Activated CD4-positive, alpha-beta T cell treated with anti-CD3 and anti-CD28 coated beads for 36 hours (primary cell): ENCODE measurements at places on chromosomes 11 and 22. TPM values are rescaled to one million over a fixed set of nuclear protein-coding genes. Genes with fewer than 3 reads are reported as not detected.
A peak's percentile ranks its signal among the peaks of the same experiment; 100 is the strongest.

NCAM1 gene
- total RNA-seq: 0.14 TPM

- peak; percentile 37 for DNase-seq
Measured at GRCh38 chr11:66880496-66881450, 23.9 kb downstream of the LRFN4 start.

RTCB gene
- total RNA-seq: 60.9 TPM

DNA sequence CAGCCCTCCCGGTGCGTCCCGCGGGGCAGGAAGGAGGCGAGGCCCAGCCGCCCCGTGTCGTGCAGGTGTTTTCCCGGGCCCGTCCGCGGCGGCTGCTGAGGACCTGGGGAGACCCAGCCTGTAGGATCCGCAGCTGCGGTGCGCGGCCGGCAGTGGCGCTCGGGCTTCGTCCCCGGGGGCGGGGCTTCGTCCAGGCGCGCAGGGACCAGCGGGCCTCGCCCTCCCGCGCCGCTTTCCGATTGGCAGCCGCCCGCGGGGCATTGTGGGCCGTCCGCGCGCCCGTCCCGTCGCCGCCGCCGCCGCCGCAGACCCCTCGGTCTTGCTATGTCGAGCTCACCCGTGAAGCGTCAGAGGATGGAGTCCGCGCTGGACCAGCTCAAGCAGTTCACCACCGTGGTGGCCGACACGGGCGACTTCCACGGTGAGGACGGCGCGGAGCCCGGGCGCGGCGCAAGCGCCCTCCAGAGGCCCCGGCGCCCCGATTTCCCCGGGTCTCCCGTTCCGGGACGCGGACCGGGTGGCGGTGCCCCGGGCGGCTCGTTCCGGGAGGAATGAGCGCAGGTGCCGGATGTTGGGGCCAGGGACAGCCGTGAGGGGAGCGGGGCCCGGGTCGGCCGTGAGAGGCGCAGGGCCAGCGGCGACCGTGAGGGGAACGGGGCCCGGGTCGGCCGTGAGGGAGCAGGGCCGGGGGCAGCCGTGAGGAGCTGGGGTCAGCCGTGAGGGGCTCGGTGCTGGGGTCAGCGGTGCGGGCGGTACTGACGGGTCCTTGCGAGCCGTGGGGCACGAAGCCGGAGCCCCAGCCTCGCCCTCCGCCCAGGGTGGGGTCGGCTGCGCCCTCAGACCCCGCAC, at the start of gene TALDO1:
TSS of gene TALDO1 (plus strand) at position 307 of the 849 bp plus-strand sequence. CDS start at position 325, 18 bp downstream.
- peak; percentile 92 for DNase-seq

MAPK1 gene
- 108 TPM for total RNA-seq

GAL3ST1 gene
- not detected for total RNA-seq

LUZP2 gene
- not detected for total RNA-seq

TRIM6 gene
- 0.75 TPM for total RNA-seq

DNA sequence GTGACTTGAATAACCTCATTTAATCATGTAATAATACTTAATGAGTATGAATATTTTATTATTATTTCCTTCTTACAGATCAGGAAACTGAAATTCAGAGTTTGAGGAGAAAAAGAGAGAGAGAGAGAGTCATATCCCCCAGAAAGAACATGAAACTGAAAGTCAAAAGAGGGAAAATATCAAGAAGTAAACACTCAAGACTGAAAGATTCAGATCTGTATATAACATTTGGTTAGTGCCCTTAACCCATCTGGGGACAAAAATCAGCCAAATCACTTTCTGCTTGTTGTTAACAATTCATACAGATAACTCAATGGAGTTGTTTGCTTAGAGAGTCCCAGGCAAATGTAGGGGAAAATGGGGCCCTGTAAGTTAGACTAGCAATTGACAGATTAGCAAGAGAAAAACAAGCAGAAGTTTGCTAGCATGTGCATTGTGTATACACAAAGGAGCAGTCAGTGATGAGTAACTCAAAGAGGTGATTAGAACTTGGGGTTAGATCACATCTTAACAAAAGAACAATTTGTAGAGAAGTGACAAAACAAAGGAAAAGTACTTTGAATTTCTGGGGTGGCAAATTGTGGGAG, 25.9 kb upstream of the MMP13 start:
- DNase-seq: no peak

ALG9 gene
- total RNA-seq: 30.4 TPM

- peak; percentile 24 for DNase-seq
Measured at GRCh38 chr11:3021125-3021524, 29.0 kb upstream of the NAP1L4 start.

GRCh38 chr11:109971184-109971523, 122.0 kb upstream of the ZC3H12C start:
- DNase-seq: no peak

- DNase-seq: no peak
Measured at GRCh38 chr11:19890308-19890707, 177.7 kb downstream of the NAV2 start.

NUCB2 gene
- 45.0 TPM for total RNA-seq

DNA sequence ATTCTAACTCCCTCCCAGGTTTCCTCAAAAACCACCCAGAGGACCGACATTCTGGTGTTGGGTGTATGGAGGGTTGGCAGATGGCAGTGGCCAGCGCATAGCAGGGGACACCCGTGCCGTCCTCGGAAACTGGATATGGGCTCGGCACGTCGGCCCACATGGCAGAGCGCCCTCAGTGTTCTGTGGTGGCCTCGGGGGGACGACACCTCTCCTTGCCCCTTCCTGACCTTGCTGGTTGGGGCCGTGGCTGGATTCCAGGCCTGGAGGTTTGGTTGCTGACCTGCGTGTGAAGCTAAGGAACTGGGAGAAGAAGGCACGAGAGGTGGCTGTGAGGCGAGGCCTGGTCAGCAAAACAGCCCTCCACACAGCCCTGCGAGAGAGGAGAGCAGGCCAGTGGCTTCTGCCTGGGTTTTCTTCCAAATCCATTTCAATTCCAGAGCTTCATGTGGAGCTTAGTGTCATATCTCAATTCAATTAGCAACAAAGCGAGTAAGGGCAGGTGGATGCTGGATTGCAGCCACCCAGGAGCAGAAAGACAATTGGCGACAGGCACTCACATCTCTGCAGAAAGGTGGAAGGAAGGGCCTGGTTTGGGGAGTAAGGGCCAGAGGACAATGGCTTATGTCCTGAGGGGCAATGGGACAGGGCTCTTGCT, 478.4 kb downstream of the BRD1 start:
- DNase-seq: no peak

DNA sequence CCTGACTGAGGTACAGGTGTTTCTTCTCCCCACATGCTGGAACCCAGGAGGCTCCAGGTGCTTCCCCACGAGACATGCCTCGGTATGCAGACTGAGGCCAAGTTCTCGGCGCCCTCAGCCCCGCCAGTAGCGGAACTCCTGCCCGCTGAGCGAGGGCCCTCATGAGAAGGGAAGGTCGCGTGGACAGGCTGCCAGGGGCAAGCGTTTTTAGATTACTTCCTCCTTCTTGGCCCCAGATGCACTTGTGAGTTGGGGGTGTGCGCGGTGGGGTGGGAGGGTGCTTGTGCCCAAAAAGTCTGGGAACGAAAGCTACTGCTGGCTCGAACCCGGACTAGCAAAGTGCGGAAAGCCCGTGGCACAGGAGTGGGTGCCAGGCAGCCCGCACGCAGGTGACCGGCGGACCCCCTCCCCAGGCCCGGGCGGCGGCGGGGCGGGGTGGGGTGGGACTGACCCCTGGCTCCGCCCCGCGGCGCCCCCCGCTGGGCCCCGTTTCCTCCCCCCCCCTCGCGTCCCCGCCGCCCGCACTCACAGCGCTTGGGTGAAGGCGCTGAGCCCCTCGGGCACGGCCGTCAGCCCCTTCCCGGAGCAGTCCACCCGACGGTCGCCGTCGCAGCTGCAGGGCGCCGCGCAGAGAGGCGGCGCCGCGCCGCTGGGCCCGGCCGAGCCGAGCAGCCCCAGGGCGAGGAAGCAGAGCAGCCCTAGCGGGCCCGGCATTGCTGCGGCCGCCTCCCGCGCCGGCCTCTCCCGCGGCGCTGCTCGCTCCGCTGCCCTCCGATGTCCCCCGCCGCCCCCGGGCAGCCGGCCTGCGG, 797 bp downstream of the LGR4 start:
- peak; percentile 35 for DNase-seq

DNA sequence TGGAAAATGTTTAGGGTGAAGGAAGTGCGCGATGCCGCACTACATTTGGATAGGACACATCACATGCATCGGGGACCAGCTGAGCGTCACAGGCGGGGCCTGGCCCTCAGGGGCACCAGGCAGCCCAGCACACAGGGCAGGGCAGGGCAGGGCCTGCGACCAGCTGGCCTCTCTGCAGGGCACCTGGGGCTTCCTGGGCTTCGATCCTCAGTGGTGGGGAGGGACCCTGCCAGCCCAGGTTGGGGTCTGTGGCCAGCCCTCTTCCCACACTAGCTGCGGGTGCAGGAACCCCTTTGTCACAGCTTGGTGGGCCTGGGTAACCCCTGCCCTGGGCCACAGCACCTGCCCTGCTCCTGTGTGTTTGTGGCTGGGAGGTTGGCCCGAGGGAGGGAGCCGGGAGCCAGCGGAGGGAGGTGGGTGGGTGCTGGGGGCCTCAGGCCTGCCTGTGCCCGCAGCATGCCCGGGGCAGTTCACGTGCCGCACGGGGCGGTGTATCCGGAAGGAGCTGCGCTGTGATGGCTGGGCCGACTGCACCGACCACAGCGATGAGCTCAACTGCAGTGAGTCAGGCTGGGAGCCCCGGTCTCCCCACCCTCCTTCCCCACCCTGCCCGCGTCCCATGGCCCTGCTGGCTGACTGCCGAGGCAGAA, 37.9 kb downstream of the ST14 start:
- no peak for DNase-seq

DNA sequence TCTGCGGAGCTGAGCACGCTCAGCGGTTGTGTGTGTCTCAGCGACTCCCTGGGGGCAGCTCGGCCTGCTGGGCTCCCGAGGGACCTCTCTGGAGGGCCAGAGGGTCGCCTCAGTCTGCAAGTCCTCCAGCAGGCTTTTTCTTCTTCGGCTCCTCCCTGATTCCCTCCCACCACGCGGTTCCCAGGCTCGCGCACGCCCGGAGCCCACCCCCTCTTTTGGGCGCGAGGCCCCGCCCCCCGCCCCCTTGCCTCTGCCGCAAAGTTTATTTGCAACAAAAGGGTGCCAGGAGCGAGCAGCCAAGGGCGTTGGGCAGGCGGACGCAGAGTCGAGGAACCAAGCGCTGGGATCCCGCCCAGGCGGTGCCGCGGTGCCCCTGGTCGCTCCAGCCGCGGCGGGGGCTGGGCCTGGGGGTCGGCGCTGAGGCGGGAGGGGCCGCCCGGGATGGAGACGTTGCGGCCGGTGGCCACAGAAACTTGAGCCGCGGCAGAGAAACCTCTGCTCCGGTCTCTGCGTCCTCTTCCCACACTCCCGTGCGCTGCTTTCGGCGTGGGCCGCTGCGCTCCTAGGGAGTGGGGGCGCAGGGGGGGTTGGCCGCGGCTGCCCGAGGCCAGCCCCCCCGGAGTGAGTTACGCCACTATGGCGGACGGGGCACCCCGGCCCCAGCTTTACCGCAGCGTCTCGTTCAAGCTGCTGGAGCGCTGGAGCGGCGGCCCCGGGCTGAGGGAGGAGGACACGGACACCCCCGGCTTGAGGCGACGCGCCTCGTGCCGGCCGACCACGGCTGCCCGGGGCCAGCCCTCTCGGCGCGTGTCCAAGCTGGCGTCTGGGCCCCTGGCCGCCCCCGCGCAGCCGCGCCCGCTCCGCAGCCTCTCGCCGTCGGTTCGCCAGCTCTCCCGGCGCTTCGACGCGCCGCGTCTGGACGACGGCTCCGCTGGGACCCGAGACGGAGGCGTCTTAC, at the start of gene ARHGEF17:
TSS of gene ARHGEF17 (plus strand) at position 274 of the 958 bp plus-strand sequence. CDS start at position 637, 363 bp downstream.
- DNase-seq: peak; percentile 59

DNA sequence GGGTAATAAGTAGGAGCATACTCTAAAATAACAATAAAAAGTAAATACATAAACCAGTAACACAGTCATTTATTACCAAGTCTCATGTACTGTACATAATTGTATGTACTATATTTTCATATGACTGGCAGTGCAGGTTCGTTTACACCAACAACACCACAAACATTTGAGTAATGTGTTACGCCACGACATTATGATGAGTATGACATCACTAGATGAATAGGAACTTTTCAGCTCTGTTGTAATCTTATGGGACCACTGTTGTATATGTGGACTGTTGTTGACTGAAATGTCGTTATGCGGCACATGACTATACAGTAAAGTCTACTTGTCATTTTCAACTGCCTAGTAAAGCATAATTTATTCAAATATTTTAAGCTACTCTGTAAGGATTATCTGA, 18.6 kb downstream of the KIF18A start:
- no peak for DNase-seq

DNA sequence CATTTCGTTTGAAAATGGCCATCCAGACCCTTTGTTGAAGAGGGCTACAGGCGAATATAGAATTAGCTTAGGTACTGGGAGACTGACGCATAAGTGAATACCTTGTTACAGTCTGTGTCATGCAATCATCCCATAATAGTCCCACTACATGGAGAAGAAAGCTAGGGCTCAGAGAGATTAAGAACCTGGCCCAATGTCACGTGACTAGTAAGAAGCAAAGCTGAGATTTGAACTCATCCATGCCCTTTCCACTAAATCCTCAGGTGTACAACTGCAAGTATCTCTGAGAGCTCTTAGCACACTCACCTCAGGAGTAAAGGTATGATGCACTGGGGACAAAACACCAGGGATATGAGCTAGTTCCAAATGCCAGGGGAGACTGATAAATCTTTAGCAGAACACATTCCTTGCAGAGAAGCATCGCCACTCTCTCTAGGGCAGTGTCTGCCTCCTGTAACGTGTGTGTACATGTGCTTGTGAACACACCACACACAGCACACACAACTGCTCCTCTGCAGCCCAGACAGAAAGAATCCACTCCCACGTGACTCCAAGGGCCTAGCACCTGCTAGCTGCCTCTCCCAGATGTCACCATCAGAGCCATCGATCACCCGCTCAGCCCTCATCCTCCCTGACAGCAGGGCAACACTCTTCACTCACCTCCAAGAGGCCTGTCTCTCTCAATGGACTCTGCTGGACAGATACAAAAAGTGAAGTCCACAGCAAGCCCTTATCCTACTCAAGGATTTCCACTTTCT, 402.8 kb downstream of the NXPE2 start:
- DNase-seq: no peak

GRCh38 chr11:130720232-130721022, 195.9 kb downstream of the SNX19 start:
- no peak for DNase-seq

DNA sequence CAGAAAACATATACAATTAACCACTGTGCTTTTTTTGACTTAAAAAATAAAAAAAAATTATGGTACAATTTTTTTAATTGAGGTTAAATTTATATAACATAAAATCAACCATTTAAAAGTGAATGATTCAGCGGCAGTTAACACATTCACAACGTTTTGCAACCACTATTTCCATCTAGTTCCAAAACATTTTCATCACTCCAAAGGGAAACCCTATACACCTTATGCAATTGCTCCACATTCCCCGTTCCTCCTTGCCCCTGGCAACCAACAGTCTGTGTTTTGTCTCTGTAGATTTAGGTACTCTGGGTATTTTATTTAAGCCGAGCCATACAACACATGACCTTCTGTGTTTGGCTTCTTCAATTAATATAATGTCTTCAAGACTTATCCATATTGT, 15.3 kb downstream of the DDI1 start:
- DNase-seq: no peak

SYNGR1 gene
- 0.58 TPM for total RNA-seq

DNA sequence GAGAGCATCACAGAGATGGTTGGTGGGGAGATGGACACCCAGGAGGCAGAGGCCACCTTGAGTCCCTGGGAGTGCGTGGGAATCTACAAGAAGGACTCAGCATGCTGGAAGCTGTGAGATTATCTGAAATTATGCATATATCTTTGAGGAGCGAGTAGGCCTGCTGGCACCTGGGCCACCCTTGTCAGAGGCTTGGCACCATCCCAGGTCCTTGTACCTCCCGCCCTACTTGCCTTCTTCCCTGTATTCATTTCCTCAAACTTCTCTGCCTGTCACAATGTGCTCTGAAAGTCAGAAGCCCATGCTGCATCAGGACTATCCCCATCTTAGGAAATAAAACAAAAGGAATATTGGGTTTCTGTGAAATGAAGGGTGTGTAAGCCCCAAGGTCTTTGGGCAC, 133.0 kb upstream of the CSNK2A3 start:
- no peak for DNase-seq
